ENCODE measurements at places on chromosomes 16 and 17. TPM values are rescaled to one million over a fixed set of nuclear protein-coding genes. Genes with fewer than 3 reads are reported as not detected.
A peak's percentile ranks its signal among the peaks of the same experiment; 100 is the strongest.

DNA sequence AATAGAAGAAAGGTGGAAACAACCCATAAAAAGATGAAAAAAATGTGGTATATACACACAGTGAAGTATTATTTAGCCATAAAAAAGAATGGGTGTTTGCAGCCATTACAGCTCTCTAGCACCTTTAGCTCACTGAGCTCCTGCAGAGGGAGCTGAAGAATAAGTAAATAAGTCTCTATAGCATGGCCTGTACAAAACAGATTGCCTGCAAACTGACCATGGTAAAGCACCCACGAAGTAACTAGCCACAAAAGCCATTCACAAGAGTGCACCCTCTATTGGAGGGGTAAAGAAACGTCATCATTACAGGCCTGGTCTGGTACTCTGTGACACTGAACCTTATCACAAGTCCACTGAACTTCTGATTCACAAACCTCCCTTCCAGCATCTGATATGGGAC lies 76.3 kb downstream of the USP32 start:
- H3K4me1 ChIP-seq, result peaks cover 12% of the 10 kb centered on the region
- H3K27me3 ChIP-seq, result no peaks in the 10 kb centered on the region
- H3K27ac ChIP-seq, result no peak overlapping the region
- H3K36me3 ChIP-seq, result peaks cover 10% of the 10 kb centered on the region
- no peak overlapping the region for H3K4me3 ChIP-seq

GRCh38 chr16:51697454-51697853 lies 546.4 kb upstream of the SALL1 start:
- DNase-seq, result no peak
- H3K27ac ChIP-seq, result no peak overlapping the region
- no peaks in the 10 kb centered on the region for H3K36me3 ChIP-seq
- no peaks in the 10 kb centered on the region for H3K27me3 ChIP-seq

Gene PMFBP1
- 0.64 TPM for total RNA-seq

- no peaks in the 10 kb centered on the region for H3K27me3 ChIP-seq
- no peak overlapping the region for H3K27ac ChIP-seq
- H3K4me1 ChIP-seq, result peaks cover 8% of the 10 kb centered on the region
- no peaks in the 10 kb centered on the region for H3K36me3 ChIP-seq
- no peak overlapping the region for H3K4me3 ChIP-seq
These were observed 139.8 kb upstream of the SDK2 start for GRCh38 chr17:73783945-73784603.

Gene RAC3
- total RNA-seq, result 10.6 TPM

- peak overlapping the region; percentile 41 for H3K27ac ChIP-seq
- DNase-seq, result peak; percentile 19
- H3K4me3 ChIP-seq, result peak overlapping the region; percentile 96
- peaks cover 30% of the 10 kb centered on the region for H3K4me1 ChIP-seq
- peaks cover 2% of the 10 kb centered on the region for H3K27me3 ChIP-seq
These were observed 838 bp upstream of the TMEM97 start for GRCh38 chr17:28317966-28318758.

DNA sequence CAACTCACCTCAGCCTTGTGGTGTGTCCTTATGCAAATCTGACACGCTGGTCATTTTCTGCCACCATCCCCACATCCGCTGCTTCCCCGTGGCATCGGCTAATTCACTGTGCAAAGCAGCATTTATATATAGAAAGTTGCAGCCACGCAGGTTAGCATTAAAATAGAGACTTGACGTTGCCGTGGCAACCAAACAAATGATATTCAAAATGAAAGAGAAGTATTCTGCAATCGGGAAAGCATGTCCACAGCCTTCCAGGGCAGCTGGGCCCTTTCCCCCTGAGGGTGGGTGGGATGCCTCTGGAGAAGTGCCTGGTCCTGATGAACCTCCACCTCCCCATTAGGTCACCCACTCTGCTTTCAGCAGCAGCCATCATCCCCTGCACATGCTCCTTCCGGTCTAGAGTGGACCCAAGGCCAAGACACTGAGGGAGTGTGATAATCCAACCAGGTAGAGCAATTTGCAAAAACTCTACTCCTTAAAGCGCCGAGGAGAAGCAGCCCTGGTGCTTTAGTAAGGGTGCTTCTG lies 138.7 kb downstream of the GAS7 start:
- no peaks in the 10 kb centered on the region for H3K36me3 ChIP-seq
- no peaks in the 10 kb centered on the region for H3K27me3 ChIP-seq
- H3K27ac ChIP-seq, result no peak overlapping the region
- DNase-seq, result peak; percentile 13
- H3K4me1 ChIP-seq, result peaks cover 7% of the 10 kb centered on the region

DNA sequence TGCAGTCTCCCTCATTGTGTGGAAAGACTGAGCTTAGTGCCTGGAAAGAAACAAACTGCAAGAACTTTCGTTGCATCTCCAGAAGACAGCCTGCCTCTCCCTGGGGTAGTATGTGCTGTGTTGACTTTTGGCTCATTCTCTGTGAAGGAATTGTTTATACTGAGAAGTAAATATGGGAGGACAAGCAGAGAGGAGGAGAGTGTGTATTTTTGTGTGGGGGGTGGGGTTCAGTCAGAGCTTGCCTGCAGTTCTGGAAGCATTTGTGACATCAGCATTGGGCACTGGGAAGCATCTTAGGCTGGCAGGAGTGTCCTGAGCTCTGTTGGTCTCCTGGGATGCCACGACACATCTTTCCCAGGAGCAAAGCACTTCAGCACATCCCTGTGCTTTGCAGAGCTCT lies 147.9 kb downstream of the HS3ST3B1 start:
- no peaks in the 10 kb centered on the region for H3K27me3 ChIP-seq
- DNase-seq, result no peak
- H3K36me3 ChIP-seq, result no peaks in the 10 kb centered on the region
- H3K27ac ChIP-seq, result no peak overlapping the region
- H3K4me3 ChIP-seq, result no peak overlapping the region

Gene DNAAF1
- total RNA-seq, result 0.39 TPM

DNA sequence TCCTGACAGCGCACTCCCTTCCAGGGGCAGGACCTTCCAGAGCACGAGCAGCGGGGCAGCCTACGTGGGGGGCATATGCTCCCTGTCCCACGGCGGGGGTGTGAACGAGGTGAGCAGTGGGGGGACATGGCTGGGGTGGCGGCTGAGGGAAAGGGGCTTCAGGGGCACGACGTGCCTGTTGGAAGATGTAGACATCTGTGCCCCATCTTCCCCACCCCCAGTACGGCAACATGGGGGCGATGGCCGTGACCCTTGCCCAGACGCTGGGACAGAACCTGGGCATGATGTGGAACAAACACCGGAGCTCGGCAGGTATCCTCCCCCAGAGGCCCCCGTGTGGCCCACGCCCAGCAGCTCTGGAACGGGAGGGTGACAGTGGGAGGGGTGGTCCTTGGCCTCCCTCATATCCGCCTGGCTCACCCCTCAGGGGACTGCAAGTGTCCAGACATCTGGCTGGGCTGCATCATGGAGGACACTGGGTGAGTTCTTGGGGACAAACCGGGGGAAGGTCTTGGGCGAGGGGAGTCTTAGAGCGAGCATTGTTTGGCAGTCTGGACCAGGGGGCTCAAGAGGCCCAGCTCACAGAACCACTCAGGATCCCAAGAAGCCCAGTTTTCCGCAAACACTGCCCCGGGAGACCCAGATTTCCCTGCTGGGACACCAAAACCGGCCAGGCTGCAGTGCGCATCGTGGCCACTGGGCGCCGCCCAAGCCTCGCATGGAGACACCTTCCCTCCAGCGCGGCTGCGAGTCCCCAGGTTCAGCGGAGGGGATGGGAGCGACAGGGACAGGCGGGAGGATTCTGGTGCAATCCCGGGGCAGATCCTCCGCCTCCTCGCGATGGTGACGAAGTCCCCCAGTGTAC lies 15.7 kb downstream of the ADAM11 start:
- H3K4me3 ChIP-seq, result peak overlapping the region; percentile 77
- peak; percentile 94 for DNase-seq
- no peak overlapping the region for H3K27ac ChIP-seq
- H3K27me3 ChIP-seq, result no peaks in the 10 kb centered on the region
- H3K4me1 ChIP-seq, result peaks cover 7% of the 10 kb centered on the region
- no peaks in the 10 kb centered on the region for H3K36me3 ChIP-seq

Gene CRISPLD2
- total RNA-seq, result 0.11 TPM

DNA sequence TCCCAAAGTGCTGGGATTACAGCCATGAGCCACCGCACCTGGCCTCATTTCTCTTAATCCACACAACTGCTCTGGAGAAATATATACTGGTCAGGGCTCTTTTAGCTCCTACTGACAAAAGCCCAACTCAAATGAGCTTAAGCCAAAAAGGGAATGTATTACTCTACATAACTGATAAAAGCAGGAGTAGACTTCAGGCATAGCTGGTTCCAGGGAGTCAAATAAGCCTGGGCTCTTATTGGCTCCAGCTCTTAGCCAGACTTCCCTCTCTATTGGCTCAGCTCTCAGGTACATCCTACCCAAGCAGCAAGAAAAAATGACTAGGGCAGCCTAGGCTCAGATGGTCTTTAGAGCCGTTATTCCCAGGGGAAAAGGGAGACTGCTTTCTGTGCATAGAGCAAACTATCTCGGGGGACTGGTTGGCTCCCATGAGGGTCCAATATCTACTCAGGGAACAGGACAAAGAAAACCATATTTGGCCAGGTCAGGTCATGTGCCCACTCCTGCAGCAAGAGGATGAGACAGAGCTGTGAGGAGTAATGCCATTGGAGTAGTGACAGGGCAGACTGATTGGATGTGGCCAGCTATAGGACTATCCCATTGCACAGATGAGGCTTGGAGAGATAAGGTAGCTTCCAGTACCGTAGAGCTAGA lies 21.2 kb downstream of the TBX2 start:
- no peak overlapping the region for H3K4me3 ChIP-seq
- H3K27ac ChIP-seq, result no peak overlapping the region
- no peak for DNase-seq
- H3K4me1 ChIP-seq, result no peaks in the 10 kb centered on the region
- peaks cover 36% of the 10 kb centered on the region for H3K27me3 ChIP-seq

Gene TNFRSF17
- total RNA-seq, result not detected

Gene PTX4
- total RNA-seq, result not detected
